Stimulated activated CD4-positive, alpha-beta T cell treated with anti-CD3 and anti-CD28 coated beads, Interleukin-4, amount 100 ng/mL, for 24 hours (primary cell): ENCODE measurements at places on chromosomes 1 and 21.

DNA sequence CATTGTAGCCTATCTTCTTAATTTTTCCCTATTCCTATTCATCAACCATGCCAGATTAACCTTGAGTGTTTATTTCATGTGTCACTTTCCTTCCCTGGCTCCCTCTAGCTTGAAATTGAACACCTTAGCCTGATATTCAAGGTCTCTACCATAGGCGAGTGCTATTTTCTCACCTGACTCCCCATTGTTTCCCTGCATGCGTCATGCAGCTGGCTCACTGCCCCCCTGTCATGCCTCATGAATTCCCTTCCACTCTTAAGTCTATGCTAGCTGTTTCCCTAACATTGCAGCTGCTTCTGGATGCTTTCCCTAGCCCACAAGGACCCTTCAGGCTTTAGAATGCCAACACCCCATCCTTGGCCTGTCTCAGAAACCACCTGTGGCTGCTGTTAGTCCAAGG lies 56.7 kb upstream of the CD1D start:
- no peak for DNase-seq

GRCh38 chr21:37821092-37821491 lies 95.2 kb downstream of the KCNJ6 start:
- DNase-seq: no peak

GRCh38 chr1:110262296-110262695 lies 52.2 kb downstream of the KCNC4 start:
- DNase-seq: no peak

DNA sequence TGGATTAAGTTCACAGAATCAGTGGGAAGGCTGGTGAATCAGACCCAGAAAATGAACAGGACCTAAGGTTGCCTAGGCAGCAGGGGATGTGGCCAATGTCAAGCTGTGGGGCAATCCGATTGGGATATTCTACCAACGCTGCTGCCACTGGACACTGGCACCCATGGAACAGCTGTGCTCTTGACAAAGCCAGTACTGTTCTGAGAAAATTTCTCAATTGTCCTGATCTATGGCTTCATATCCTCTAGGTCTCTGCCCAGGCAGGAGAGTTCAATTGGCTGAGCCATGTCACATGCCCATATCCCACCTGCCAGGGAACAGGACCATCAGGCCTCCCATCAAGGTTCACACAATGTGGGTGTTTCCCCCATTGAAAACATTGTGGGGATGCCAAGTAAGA lies 6.2 kb downstream of the TACSTD2 start:
- no peak for DNase-seq

- peak; percentile 24 for DNase-seq
These were observed 1.0 kb upstream of the S100B start for GRCh38 chr21:46605767-46606426.

DNA sequence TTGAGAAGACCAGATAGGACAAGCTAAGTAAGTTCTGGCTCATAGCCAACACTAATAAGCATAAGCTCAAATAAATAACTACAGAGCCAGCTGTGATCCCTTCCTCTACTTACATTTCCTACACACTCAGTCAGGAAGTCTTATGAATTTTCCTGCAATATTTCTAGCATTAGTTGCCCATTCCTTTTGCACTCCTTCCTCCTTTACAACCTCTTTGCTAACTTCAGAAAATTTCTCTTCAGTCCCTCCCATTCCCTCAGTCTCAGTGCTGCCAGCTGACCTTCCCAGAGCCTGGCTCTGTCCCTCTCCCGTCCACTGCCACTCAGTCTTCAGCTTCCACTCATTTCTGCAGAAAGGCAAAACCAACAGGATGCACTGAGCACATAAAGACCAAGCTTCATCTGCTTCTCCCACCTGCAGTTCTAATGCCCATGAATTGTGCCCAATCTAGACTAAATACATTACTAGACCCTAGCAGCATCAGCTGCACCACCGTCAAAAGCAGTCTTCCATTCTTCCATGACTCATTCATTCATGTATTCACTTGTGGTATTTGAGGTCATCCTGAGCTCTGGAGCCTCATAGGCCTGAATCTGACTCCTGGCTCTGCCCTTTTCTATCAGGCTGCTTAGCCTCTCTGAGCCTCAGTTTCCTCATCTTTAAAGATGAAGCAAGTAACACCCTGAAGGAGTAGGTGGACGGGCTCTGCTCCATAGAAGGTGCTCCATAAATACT lies 54.6 kb upstream of the SIPA1L2 start:
- DNase-seq: no peak

GRCh38 chr1:181779343-181779742 lies 282.2 kb downstream of the ZNF648 start:
- DNase-seq: no peak

DNA sequence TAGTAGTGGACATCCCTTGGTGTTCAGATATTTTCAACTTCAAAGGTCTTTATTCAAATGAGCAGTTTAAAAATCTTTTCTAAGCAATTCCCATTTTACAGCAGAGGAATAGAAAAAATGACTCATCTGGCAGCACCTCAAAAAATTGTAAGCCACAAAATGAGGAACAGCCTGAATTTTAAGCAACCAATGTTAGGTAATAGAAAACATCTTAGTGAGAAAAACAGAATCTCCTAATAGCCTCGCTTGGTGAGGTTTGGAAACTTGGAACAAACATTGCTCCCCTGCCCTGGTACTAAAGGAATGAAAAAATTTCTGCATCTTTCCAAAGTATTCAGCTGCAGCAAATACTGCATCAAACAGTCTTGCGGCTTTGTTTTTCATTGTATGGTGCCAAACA lies 264.4 kb downstream of the NTNG1 start:
- no peak for DNase-seq

GRCh38 chr1:101241485-101242225 lies 4.8 kb downstream of the S1PR1 start:
- no peak for DNase-seq

GRCh38 chr1:29148656-29149491 lies 25.2 kb upstream of the TMEM200B start:
- no peak for DNase-seq

- no peak for DNase-seq
These were observed 9.1 kb upstream of the PADI2 start for GRCh38 chr1:17128361-17128760.

DNA sequence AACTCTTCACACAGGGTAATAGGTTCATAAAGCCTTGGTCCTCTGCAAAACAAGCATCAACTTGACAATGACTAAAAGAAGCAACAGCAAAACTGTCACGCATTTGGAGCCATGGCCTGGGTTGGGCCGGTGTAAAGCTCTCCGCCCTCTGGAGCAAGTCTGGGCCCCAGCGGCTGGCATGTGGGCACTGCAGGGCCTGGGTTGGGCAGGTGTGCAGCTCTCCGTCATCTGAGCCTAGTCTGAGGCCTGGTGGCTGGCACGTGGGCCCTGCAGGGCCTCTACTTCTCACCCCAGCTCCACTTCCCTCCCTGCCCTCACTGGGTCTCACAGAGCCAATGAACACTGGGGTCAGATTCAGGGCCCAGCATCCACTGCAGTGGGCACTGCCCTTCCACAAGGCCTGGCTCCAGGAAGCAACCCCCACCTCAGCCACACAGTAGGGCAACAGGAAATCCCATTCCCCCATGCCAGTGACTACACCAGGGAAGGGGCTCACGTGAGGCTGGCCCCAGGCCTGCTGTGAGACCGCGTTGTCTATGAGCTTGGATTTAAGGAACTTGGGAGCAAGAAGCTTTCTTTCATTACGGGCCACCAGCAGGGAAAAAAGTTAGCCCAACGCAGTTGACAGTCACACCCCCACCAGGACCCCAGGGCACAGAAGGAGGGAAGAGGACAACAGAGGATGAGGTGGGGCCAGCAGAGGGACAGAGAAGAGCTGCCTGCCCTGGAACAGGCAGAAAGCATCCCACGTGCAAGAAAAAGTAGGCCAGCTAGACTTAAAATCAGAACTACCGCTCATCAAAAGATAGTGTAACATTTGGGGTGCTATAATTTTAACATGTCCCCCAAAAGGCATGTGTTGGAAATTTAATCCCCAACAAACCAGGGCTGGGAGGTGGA lies 52.7 kb downstream of the NPHP4 start:
- no peak for DNase-seq

DNA sequence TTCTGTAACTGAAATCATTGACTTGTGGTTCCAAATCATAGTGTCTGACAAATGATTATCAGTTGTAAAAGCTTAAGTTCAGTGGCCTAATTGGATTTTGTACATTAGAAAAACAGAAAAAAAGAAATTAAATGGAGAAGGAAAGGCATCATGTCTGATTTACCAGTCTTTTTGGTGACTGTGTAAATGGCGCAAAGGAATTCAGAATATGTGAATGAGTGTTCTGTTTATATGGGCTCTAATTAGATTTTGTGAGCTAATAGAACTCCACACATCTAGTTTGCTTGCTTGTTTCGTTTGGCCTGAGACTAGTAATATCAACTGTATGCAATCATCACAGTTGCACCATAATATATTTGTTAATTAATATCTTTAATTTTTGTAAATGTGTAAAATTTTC lies 151.7 kb downstream of the PLA2G4A start:
- no peak for DNase-seq

DNA sequence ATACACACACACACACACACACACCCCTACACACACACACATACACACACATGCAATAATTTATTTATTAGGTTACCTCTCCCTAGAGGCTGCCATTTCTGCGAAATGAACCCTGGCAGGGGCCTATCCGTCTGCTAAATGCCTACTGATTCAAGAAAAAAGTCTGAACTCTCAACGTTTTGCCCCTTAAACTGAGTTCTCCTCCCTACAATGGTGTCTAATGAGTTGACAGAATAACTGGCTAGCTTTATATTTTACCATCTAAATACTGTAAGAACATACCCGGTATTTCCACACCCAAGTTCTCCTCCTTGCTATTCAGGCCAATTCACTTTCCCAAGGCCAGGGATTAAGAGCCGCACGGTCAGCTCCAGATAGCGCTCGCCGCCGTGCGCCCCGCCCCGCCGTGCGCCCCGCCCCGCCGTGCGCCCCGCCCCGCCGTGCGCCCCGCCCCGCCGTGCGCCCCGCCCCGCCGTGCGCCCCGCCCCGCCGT lies 339 bp upstream of the RNPC3 start:
- no peak for DNase-seq

DNA sequence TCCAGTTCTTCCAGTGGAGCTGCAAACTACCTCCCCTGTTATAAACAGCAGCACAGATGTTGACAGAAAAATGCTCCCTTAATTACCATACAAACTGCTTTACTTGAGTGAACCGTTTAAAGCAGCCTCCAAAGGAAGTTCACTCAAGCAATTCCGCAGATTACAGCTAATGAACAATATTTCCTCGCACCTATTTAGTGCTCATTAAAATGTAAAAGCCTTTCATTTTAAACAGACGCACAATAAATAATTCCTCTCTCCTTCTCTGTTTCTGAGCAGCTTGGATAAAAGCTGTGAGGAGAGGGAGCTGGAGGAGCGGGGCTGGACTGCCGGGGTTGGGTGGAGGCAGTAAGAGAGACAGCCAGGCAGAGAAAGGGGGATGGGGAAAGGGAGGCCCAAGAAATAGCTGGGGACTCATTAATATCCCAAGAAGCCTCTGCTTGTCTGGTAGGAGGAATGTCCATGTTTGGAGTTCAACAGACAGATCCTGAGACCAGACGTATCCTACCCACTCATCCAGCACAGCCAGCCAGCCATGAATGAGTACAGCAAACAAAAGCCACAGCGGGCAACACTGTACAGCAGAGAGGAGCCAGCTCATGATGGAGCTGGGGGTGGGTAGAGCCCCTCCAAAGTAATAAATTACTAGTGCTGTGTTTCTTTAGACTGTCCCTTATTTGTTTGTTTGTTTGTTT lies 227.7 kb downstream of the GPATCH2 start:
- DNase-seq: no peak

DNA sequence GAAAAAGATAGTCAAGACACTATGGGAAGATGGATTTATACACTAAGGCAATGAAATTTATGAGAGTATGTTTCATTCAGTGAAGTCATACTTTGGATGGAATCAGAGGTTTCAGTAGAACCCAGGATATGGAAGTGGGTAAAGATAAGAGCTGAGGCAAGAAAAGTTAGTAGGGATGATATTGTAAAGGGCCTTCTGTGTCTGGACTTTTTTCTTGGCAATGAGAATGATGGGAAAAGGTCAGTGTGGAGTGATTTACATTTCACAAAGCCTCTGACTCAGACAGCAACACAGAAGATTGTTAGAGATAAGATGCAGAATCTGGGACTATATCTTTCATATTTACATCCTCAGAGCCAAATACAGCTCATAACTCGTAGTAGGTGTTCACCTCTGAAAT lies 32.1 kb downstream of the SH3BGR start:
- no peak for DNase-seq

- no peak for DNase-seq
These were observed 95.7 kb upstream of the VANGL1 start for GRCh38 chr1:115545791-115546733.

DNA sequence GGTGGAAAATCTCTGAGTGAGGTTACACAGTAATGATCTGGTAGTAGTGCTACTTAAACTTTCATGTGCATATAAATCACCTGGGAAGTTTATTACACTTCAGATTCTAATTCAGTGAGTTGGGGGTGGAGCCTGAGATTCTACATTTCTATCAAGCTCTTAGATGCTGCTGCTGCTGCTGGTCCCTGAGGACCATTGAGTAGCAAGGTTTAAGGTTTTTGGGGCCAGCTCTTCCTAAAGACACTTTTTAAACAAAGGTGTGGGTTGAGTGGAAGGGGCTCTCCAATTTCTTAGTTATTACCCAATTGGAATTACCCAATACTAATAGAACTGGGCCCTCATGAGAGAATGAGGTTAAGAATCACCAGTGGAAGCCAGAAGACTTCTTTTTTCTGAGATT lies 29.5 kb downstream of the KCNA3 start:
- DNase-seq: no peak

GRCh38 chr1:12031039-12031980 lies 12.0 kb downstream of the MIIP start:
- peak; percentile 36 for DNase-seq

GRCh38 chr1:246779561-246780175 lies 55.5 kb downstream of the SCCPDH start:
- DNase-seq: no peak

- DNase-seq: no peak
These were observed 4.2 kb downstream of the SCNN1D start for GRCh38 chr1:1284221-1285101.

GRCh38 chr1:230342699-230343098 lies 83.4 kb downstream of the PGBD5 start:
- DNase-seq: no peak
